ENCODE measurements at places on chromosomes 11 and 22. TPM values are rescaled to one million over a fixed set of nuclear protein-coding genes. Genes with fewer than 3 reads are reported as not detected.

GRCh38 chr11:65911682-65912568 is 6.9 kb downstream of the C11orf68 start:
- H3K4me3 ChIP-seq: peak overlapping the region; percentile 48
- peak overlapping the region; percentile 95 for H3K27ac ChIP-seq
- H3K27me3 ChIP-seq: no peaks in the 10 kb centered on the region
- no peaks in the 10 kb centered on the region for H3K36me3 ChIP-seq
- H3K4me1 ChIP-seq: peaks cover 62% of the 10 kb centered on the region

The MRGPRX4 gene
- polyA plus RNA-seq: 0.05 TPM

DNA sequence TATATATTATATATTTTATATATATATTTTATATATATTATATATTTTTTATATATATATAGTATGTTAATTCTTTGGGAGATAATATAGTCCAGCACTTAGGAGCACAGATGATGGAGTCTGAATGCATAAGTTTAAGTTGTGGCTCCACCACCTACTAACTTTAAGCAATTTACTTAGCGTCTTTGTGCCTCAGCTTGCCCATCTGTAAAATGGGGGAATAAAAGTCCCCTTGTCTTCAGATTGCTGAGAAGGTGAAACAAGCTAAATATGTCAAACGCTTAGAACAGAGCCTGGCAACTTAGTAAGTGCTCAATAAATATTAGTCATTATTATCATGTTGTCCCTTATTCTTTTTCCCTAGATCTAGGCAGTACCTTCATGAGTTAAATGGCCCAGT is 27.5 kb downstream of the DSCAML1 start:
- H3K27ac ChIP-seq: no peak overlapping the region
- H3K4me1 ChIP-seq: no peaks in the 10 kb centered on the region
- H3K4me3 ChIP-seq: no peak overlapping the region

GRCh38 chr11:123588864-123589262 is 65.6 kb downstream of the SCN3B start:
- DNase-seq: no peak
- H3K4me1 ChIP-seq: no peaks in the 10 kb centered on the region
- no peaks in the 10 kb centered on the region for H3K36me3 ChIP-seq
- no peak overlapping the region for H3K4me3 ChIP-seq

GRCh38 chr11:71263386-71263785 is 11.0 kb upstream of the SHANK2 start:
- H3K27me3 ChIP-seq: no peaks in the 10 kb centered on the region
- no peak for DNase-seq
- no peaks in the 10 kb centered on the region for H3K4me1 ChIP-seq
- H3K36me3 ChIP-seq: no peaks in the 10 kb centered on the region

DNA sequence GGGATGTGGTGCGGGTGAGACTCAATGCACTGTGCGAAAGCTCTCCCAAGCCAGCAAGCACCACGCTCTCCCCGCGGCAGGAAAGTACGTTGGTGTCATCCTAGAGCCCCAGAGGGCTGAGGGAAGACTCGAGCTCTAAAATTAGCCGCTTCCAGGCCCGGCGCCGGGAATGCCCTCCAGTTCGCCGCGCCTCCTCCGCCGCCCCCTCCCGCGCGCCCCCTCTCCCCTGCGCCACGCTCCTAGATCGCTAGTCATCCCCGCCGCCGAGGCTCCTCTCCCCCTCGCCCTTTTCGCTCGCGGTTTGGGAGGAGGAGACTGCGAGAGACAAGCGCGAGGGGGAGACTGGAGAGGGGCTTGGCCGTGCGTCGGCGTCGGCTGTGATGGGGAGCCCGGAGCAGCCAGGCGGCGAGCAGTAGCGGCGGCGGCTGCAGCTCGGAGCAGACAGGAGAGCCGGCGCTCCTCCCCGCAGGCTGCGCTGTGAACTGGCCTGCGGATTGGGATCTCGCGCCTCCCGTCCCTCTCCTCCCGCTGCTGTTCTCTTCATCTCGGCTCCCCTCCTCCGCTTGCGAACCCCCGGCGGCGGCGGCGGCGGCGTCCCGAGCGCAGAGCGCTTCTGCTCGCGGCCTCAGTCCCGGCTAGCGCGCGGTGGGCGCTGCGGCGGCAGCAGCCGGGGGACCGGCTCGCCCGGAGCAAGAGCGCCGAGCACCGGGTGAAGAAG is at the start of gene FAT3:
Gene FAT3, plus strand, starts transcription at position 412 of the 718 bp plus-strand sequence. CDS start 127,295 bp downstream, outside the sequence.
- H3K27me3 ChIP-seq: peaks cover 62% of the 10 kb centered on the region
- H3K4me1 ChIP-seq: peaks cover 2% of the 10 kb centered on the region
- H3K27ac ChIP-seq: no peak within 1 kb of the TSS
- peak within 1 kb of the TSS; percentile 27 for H3K4me3 ChIP-seq
- H3K36me3 ChIP-seq: no peaks in the 10 kb centered on the region
- DNase-seq: no peak

- no peak overlapping the region for H3K4me3 ChIP-seq
- H3K4me1 ChIP-seq: no peaks in the 10 kb centered on the region
- H3K27ac ChIP-seq: no peak overlapping the region
- no peaks in the 10 kb centered on the region for H3K36me3 ChIP-seq
- DNase-seq: no peak
- H3K27me3 ChIP-seq: no peaks in the 10 kb centered on the region
Observed at GRCh38 chr11:69132301-69132670, 23.4 kb upstream of the SMIM38 start.

GRCh38 chr11:27926486-27926885 is 181.5 kb downstream of the KIF18A start:
- DNase-seq: no peak
- no peak overlapping the region for H3K4me3 ChIP-seq
- H3K27ac ChIP-seq: no peak overlapping the region
- peaks cover 11% of the 10 kb centered on the region for H3K4me1 ChIP-seq
- H3K36me3 ChIP-seq: no peaks in the 10 kb centered on the region

- no peak overlapping the region for H3K27ac ChIP-seq
- no peaks in the 10 kb centered on the region for H3K36me3 ChIP-seq
- no peak for DNase-seq
- no peaks in the 10 kb centered on the region for H3K27me3 ChIP-seq
- H3K4me3 ChIP-seq: no peak overlapping the region
- no peaks in the 10 kb centered on the region for H3K4me1 ChIP-seq
Observed at GRCh38 chr11:41201156-41201555, 258.3 kb downstream of the LRRC4C start.

- H3K4me1 ChIP-seq: peaks cover 15% of the 10 kb centered on the region
- no peak overlapping the region for H3K27ac ChIP-seq
- no peaks in the 10 kb centered on the region for H3K27me3 ChIP-seq
- DNase-seq: no peak
- H3K4me3 ChIP-seq: no peak overlapping the region
Observed at GRCh38 chr22:45709060-45709739, 37.6 kb downstream of the ATXN10 start.

The TCN1 gene
- polyA plus RNA-seq: 3.9 TPM

GRCh38 chr22:45435544-45436139 is 22.1 kb downstream of the RIBC2 start:
- no peaks in the 10 kb centered on the region for H3K27me3 ChIP-seq
- no peak overlapping the region for H3K27ac ChIP-seq
- DNase-seq: peak; percentile 65
- no peak overlapping the region for H3K4me3 ChIP-seq

GRCh38 chr11:124922831-124923230 is 3.8 kb downstream of the HEPN1 start:
- H3K27ac ChIP-seq: no peak overlapping the region
- peaks cover 16% of the 10 kb centered on the region for H3K27me3 ChIP-seq
- DNase-seq: no peak
- H3K4me1 ChIP-seq: no peaks in the 10 kb centered on the region
- H3K4me3 ChIP-seq: no peak overlapping the region
- H3K36me3 ChIP-seq: no peaks in the 10 kb centered on the region

The SAA4 gene
- polyA plus RNA-seq: not detected

The FAM83F gene
- polyA plus RNA-seq: 22.8 TPM

DNA sequence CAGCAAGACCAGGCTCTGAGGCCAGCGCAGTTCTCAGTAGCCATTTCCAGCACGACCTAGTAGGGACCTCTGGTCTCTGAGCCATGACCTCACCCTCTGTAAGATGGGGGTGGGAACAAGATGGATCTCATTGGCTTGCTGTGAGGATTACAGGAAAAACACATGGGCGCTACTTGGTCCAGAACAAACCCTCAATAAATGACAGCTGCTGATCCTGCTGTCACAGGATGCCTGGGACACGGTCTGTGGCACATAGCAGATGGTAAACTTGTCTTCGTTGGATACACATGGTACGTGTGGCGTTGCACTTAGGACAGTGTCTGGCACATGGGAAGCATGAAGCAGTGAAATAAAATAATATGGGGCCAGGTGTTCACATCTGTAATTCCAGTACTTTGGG is 4.5 kb upstream of the KCTD17 start:
- no peaks in the 10 kb centered on the region for H3K36me3 ChIP-seq
- H3K4me1 ChIP-seq: peaks cover 6% of the 10 kb centered on the region
- H3K27ac ChIP-seq: no peak overlapping the region
- DNase-seq: no peak
- H3K27me3 ChIP-seq: no peaks in the 10 kb centered on the region
- no peak overlapping the region for H3K4me3 ChIP-seq

GRCh38 chr11:116376547-116376946 is 396.2 kb downstream of the BUD13 start:
- H3K4me3 ChIP-seq: no peak overlapping the region
- H3K27me3 ChIP-seq: no peaks in the 10 kb centered on the region
- no peak overlapping the region for H3K27ac ChIP-seq
- DNase-seq: no peak
- peaks cover 7% of the 10 kb centered on the region for H3K4me1 ChIP-seq

GRCh38 chr11:24238771-24239645 is 257.8 kb upstream of the LUZP2 start:
- no peak overlapping the region for H3K4me3 ChIP-seq
- H3K4me1 ChIP-seq: no peaks in the 10 kb centered on the region
- H3K27ac ChIP-seq: no peak overlapping the region
- DNase-seq: no peak
- no peaks in the 10 kb centered on the region for H3K27me3 ChIP-seq

- peaks cover 9% of the 10 kb centered on the region for H3K4me1 ChIP-seq
- no peak for DNase-seq
- no peak overlapping the region for H3K27ac ChIP-seq
Observed at GRCh38 chr22:27489178-27489675, 312.3 kb downstream of the MN1 start.

- H3K27ac ChIP-seq: peak overlapping the region; percentile 22
Observed at GRCh38 chr11:19241260-19242178, 774 bp upstream of the E2F8 start.

GRCh38 chr11:126054408-126054807 is 8.3 kb downstream of the CDON start:
- no peak overlapping the region for H3K4me3 ChIP-seq
- no peak overlapping the region for H3K27ac ChIP-seq
- peaks cover 5% of the 10 kb centered on the region for H3K4me1 ChIP-seq

GRCh38 chr11:63841554-63841953 is 2.6 kb downstream of the MARK2 start:
- H3K4me3 ChIP-seq: peak overlapping the region; percentile 64
- no peak for DNase-seq
- H3K36me3 ChIP-seq: peaks cover 6% of the 10 kb centered on the region
- peak overlapping the region; percentile 63 for H3K27ac ChIP-seq

The FBLN1 gene
- 24.4 TPM for polyA plus RNA-seq

The PPP1CA gene
- 129 TPM for polyA plus RNA-seq

DNA sequence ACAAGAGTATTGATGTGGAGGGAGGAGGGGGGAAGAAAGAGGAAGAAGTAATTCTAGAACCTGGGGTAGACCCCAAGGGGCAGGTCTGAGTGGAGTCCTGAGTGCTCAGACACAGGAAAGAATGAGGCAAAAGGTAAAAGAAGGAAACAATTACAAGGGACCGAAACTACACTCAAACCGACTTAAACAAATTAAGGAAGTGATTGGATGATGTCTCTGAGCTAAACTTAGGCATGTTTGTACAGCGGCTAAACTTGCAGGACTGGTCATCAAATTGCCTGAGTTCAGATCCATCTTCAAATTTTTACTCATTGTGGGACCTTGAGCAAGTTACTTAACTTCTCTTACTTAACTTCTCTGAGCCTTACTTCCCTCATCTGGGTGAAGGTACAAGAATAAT is 86.3 kb upstream of the LRRC55 start:
- no peaks in the 10 kb centered on the region for H3K4me1 ChIP-seq
- no peak overlapping the region for H3K4me3 ChIP-seq
- H3K27me3 ChIP-seq: peaks cover 4% of the 10 kb centered on the region
- no peak overlapping the region for H3K27ac ChIP-seq
- H3K36me3 ChIP-seq: no peaks in the 10 kb centered on the region

- H3K27me3 ChIP-seq: no peaks in the 10 kb centered on the region
- no peaks in the 10 kb centered on the region for H3K36me3 ChIP-seq
- no peak overlapping the region for H3K27ac ChIP-seq
- H3K4me3 ChIP-seq: peak overlapping the region; percentile 60
- H3K4me1 ChIP-seq: no peaks in the 10 kb centered on the region
Observed at GRCh38 chr11:86955111-86955360, 159 bp downstream of the FZD4 start.

- H3K4me3 ChIP-seq: no peak overlapping the region
- no peaks in the 10 kb centered on the region for H3K27me3 ChIP-seq
- peaks cover 36% of the 10 kb centered on the region for H3K36me3 ChIP-seq
- H3K4me1 ChIP-seq: peaks cover 20% of the 10 kb centered on the region
- DNase-seq: no peak
- no peak overlapping the region for H3K27ac ChIP-seq
Observed at GRCh38 chr11:65132238-65132987, 1.9 kb downstream of the SYVN1 start.

The PRG3 gene
- not detected for polyA plus RNA-seq

DNA sequence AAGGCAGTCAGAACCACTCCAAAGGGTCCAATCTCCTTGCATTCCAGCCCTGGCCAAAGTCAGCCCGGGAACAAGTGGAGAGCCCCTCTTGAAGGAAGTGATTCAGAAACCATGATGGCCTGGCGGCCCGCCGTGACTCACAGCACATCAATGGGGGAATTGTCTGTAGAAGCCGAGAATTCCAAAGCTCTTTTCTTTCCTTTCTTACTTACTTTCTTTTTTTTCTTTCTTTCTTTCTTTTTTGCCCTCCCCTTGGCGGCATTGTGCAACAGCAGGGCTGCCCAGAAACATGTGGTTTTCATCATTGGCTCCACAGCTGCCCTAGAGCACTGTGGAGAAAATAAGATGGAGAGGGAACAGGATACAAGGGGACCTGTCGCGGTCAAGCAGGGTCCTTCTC is 140.2 kb upstream of the TIMP3 start:
- peaks cover 25% of the 10 kb centered on the region for H3K4me1 ChIP-seq
- H3K27me3 ChIP-seq: peaks cover 6% of the 10 kb centered on the region
- DNase-seq: no peak
- H3K36me3 ChIP-seq: no peaks in the 10 kb centered on the region

DNA sequence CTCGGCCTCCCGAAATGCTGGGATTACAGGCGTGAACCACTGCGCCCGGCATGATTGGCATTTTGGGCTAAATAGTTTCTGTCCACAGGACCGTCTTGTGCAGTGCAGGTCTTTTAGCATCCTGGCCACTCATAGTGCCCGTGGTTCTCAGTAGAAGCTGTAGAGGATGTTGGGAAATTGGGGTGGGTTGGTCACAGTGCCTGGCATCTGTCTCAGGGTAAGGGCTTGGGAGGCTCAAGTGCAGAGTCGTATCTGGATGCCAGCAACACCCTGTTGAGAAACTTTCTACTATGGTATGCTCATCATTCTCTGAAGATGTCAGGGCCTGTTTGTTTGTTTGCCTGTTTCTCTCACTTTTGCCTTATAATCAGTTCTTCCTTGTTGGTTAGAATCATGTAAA is 21.9 kb downstream of the UBE2L3 start:
- no peaks in the 10 kb centered on the region for H3K27me3 ChIP-seq
- H3K36me3 ChIP-seq: peaks cover 34% of the 10 kb centered on the region
- no peaks in the 10 kb centered on the region for H3K4me1 ChIP-seq
- H3K4me3 ChIP-seq: no peak overlapping the region
- DNase-seq: no peak
- no peak overlapping the region for H3K27ac ChIP-seq

The RAPSN gene
- polyA plus RNA-seq: 0.44 TPM

The E2F8 gene
- polyA plus RNA-seq: 2.0 TPM

GRCh38 chr11:65489706-65490320 is 9.0 kb upstream of the MALAT1 start:
- no peaks in the 10 kb centered on the region for H3K27me3 ChIP-seq
- no peak overlapping the region for H3K4me3 ChIP-seq
- peaks cover 96% of the 10 kb centered on the region for H3K4me1 ChIP-seq
- no peak for DNase-seq
- H3K36me3 ChIP-seq: no peaks in the 10 kb centered on the region
